ENCODE measurements at places on chromosomes 16 and 17.

- DNase-seq = no peak
Observed at GRCh38 chr17:81476097-81476496, 36.5 kb downstream of the ACTG1 start.

DNA sequence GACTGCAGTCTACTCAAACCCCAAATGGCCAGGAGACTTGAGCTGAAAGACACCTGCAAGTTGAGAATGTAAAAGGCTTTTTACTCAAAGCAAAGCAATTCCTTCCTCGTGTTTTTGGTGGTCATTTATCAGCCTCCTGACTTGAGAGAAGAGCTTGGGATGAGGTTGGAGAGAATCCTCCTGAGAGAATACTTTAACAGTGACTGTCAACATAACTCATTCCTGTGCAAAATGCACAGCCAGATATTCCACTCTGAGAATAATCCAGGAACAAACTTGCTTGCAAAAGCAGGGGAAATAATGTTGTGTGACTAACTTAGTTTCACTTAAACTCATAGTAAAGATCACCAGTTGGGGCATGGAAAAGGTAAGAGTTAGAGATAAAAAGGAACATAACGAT, 53.4 kb downstream of the SNTB2 start:
- DNase-seq = no peak

DNA sequence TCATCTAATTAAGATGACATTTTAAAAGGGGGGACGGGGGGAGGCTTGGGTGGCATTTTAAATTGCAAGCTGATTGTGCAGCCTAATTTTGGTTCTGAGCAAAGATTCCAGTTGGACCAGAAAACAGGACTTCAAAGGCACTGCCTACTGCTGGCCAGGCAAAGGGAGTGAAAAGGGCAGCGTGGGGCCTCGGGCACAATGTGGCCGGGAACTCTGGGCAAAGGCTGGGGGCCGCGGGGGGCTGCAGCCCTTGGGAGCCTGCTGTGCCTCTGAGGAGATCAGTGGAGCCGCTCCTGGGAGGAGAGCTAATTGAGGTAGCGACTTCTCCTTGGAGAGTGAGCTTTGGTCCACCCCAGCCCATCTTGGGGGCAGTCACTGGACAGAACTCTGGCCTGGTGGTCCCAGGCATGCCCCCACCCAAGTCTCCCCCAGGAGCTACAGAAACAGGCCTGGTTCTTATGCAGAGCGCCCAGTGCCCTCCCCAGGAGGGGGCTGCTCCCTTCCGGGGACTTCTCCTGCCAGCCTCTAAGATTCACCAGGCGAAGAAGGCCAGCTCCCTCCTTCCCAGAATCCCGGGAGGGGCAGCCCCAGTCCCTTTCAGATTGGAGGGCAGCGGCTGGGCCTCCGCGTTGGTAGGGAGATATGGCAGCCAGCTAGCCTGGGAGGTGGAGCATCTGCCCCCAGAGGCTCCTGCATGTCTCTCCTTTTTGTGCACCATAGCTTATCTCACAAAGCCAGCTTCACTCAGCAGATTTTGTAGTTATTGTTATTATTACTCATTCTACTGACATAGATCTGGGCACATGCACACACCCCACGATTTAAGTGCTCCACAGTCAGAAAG, 115.6 kb downstream of the GNAO1 start:
- no peak for DNase-seq

GRCh38 chr17:60091908-60092331, 13.2 kb upstream of the HEATR6 start:
- peak; percentile 64 for DNase-seq

- DNase-seq = no peak
Observed at GRCh38 chr17:68328676-68329075, 37.4 kb downstream of the ARSG start.

DNA sequence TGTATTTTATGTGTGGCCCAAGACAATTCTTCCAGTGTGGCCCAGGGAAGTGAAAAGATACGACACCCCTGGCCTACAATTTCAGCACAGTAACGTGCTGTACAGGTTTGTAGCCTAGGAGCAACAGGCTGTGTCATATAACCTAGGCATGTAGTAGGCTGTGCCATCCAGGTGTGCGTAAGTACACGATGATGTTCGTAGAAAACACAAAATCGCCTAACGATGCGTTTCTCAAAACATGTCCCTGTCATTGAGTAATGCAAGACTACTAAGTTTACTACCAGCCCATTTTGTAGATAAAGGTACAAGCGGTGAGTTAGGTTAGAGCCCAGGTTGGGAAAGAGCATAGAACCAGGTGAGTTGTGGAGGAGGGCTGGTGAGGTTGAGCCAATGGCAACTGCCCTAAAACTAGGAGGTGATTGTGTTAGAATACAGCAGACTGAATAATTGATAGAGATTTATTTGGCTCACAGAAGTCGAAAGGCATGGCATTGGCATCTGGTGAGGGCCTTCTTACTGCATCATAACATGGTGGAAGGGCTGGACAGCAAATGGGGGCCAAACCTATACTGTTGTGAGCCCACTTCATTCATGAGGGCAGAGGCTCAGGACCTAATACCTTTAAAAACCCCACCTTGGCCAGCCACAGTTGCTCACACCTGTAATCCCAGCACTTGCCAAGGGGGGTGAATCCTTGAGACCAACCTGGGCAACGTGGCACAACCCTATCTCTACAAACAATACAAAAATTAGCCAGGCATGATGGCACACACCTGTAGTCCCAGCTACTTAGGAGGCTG, 4.2 kb downstream of the EIF1 start:
- no peak for DNase-seq

GRCh38 chr16:68374246-68374805, 63.5 kb downstream of the PRMT7 start:
- no peak for DNase-seq

DNA sequence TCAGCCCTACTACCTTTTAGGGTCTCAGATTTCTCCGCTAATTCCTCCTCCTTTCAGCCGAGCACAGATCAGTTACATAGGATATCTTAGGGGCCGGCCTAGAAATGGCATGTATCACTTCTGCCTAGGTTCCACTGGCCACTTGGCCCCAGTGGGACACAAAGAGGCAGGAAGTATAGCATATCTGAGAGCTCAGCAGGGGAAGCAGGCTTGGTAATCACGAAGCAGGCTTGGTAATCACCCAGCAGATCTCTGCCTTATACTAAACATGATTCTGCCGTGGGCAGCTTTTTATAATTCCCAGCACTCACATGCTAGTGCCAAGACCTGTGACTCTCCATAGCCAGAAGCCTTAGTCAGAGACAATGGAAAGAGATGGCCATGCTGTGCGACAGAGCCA, 59.6 kb upstream of the CACNG5 start:
- no peak for DNase-seq

- DNase-seq = no peak
Observed at GRCh38 chr17:35809855-35810461, 674 bp downstream of the TAF15 start.

GRCh38 chr16:72884037-72884436, 163.9 kb downstream of the ZFHX3 start:
- no peak for DNase-seq

DNA sequence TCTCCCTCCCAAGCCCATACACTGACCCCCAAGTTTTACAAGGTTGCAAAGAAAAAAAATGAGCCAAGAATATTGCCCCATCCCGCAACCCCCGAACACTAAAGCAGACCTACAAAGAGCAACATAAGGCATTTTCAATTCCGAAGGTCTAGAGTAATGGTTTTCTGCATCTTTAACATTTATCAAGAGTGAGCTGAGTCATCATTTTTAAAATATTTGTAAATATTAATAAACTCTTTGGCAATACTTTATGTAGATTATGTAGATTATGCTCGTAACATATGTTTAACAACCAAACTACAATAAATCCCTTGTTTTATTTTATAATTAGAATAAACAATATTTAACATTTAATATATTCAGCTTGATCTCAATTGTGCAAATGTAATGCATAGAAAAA, 1.4 kb downstream of the ZNF624 start:
- DNase-seq = no peak

GRCh38 chr17:15446036-15446435, 21.4 kb downstream of the CDRT4 start:
- no peak for DNase-seq

GRCh38 chr17:50620858-50621257, 13.8 kb upstream of the ABCC3 start:
- no peak for DNase-seq

DNA sequence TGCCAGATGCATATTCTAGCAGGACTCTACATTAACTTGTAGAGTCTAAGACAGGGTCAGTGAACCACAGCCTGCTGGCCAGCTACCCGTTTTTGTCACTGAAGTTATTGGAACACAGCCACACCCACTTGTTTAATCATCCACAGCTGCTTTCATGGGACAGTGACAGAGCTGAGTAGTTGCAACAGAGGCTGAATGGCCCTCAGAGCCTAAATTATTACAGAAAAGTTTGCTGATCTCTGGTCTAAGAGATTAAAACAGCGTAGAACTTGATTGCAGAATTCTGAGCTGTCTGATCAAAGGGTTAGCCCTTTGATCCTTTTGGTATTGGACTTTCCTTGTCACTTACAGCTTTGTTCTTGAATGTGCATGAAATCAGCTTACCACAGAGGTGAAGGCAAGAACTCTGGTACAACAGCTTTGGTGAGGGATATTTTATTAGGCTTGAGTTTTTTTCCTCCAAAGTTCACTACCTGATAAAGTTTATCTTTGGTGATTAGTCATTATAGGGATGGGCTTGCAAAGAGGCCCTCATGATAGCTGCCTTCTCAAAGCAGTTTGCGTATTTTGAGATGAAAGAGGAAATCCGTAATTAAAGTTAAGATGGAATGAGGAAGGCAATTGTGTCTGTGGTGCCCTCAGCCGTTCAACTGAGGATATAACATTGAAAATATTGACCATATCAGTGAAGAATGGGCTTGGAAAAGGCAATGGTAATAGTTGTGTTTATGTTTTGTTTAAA, 23.6 kb downstream of the ALDH3A2 start:
- no peak for DNase-seq

DNA sequence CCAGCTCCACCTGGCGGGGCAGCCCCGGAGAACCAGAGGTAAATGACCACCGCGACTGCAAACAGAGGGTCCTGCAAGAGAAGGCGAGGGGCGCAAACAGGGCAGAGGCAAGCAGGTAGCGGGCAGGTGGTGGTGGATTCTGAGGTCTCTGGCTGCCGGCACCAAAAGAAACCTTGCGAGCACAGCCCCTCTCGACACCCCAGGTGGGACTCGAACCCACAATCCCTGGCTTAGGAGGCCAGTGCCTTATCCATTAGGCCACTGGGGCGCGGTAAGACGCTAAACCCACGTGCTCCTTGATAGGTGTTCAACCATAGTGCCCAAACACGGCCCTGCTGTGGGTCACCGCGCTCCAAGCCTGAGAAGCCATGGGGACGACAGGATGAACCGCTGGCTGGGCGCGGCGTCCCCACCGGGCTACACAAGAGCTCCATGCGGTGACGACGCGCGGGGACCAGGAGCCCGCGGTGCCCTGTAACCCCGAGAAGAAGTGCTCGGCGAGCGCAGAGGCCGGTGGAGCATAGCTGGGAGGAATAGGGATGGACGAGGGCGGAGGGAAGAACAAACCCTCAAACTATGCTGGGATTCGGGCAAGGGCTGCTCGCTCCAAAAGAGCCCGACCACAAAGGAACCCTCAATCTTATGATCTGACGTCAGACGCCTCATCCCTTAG, 12.4 kb downstream of the ATP5PD start:
- no peak for DNase-seq

DNA sequence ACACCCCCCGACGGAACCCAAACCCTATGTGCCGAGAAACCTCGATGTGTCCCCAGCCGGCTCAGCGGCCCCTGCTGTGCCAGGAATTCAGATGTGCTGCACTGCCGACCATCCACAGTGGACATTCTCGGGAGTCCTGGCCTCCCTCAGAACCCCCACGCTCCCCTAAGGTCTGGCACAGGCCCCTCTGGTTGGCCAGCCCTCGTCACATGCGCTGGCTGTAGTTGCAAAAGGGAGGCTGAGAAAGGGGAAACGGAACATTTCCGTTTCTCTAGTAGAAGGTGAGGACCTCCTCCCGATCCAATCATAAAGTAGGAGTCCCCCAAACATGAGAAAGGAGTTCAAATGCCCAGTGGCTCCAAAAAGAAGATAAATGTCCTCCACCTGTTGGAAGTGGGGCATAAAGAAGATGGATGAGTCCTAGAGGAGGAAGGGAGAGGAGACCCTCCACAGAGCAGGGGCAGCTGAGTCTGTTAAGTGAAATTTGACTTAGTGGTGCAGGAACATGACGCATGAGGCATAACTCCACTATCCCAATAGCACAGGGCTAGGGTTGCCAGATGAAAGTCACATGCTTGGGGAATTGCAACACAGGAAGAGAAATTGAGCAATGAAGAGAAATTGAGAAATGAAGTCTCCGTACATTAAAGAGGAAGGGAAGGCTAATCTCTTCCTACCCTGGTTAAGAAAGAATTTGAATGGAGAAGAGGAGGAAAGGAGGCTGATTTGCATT, 49.3 kb upstream of the WSB1 start:
- peak; percentile 92 for DNase-seq

DNA sequence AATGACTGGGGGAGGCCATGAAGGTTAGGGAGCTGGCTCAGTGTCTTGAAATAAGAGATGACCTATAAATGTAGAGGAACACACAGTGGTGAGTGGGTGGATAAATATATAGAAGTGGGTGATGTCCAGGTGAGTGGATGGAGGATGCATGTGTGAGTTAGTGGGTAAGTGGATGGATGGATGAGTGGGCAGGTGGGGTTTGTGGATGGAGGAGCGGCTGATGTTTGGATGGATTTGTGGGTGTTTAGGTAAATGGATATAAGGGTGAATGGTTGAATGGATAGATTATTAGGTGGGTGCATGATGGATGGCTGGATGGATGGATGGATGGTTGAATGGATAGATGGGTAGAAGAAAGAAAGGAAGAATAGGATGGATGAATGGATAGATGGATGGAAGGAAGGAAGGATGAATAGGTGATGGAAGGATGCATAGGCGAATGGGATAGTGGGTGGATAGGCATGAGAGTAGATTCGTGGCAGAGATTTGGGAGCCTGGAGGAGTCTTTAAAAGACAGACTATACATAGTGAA, 19.1 kb upstream of the TAC4 start:
- no peak for DNase-seq

- no peak for DNase-seq
Observed at GRCh38 chr16:12869698-12870427, 31.5 kb upstream of the SHISA9 start.

DNA sequence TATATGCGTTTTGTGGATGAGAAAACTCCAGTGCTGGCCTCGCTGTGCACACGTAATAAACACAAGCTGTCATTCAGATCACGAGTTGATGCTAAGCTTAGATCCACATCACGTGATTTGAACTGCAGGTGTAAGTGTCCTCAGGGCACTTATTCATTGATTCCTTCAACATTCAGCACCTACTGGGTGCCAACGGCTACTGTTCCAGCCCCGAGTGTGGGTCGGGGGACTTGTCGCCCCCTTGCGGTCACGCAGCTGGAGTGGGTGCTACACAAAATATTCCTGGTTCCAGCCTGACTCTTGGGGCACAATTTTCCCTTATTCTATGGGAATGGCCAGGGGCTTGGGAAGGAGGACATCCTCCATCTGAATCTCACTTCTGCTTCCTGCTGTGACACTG, 29.9 kb upstream of the GINS2 start:
- DNase-seq = no peak
